ENCODE measurements at places on chromosomes 12 and 14.

DNA sequence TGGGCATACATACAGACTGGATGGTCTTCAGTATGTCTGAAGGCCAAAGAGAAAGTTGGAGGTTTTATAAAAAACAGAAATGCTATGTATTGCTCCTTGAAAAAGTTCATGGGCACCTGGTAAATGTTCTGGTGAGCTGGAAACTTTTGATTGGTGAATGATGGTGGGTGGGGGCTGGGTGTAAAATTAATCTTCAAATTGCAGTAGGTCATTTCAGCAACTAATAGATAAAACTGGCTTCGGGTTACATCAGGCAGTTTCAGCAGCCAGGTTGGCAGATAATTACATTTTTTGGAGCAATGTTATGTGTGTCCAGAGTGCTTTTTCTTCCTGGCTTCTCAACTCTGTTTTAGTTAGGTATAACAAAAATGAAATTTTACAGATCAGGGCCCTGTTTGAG lies 35.3 kb downstream of the SDR9C7 start:
- DNase-seq, result no peak

GRCh38 chr14:84988357-84988756 lies 541.6 kb upstream of the FLRT2 start:
- DNase-seq, result no peak

GRCh38 chr12:104858611-104859543 lies 99.2 kb downstream of the SLC41A2 start:
- no peak for DNase-seq

- no peak for DNase-seq
Observed at GRCh38 chr12:84502180-84502860, 410.3 kb downstream of the SLC6A15 start.

DNA sequence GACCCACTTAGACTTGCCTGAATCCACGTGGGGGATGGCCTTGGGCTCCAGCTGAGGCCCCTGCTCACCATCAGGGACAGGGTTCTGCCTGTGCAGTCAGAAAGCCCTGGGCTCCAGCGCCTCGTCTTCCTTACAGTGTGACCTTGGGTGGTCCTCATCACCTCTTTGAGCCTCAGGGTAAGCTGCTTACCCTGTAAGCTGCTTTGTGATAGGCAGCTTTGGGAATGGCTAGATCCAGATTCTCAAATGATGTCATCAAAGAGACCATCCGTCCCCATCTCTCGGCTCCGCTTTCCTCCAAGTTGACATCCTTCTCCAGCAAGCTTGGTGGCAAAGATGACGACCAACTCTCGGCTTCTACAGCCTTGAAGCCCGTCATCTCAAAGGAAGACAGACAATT lies 127.0 kb downstream of the ADCK1 start:
- no peak for DNase-seq

DNA sequence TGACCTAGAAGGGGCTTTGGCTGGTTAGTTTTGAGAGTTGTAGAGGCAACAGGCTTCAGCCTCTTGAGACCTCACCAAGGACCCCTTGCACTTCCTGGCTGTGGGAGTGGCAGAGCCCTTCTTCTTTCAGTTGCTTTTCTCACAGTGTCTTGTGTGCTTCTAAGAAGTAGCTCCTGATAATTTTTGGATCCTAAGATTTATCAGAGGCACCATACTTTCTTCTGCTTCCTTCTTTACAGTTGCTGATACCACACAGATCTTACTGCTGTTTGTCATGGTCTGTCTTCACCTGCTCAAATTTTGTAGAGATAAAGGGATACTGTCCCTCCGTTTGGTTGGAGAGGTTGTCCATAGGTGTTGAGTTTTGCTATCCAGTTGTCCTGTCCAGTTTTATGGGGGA lies 33.8 kb downstream of the VRK1 start:
- no peak for DNase-seq

DNA sequence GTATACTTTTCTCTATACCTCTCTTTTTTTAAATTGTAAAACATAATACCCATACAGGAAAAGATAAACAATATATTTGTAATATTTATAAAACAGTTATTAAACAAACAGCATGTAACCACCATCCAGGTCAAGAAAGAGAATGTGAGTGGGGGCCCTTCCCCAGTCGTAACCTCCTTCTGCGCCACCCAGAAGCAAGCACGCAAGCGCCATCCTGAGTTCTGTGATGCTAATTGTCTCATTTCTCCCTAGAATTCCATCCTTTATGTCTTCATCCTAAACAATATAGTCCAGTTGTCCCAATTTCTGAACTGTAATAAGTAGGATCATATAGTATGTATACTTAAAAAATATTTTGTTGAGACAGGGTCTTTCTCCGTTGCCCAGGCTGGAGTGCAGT lies 129.5 kb downstream of the EXOC5 start:
- DNase-seq, result no peak

GRCh38 chr12:122928404-122929147 lies 32.7 kb upstream of the VPS37B start:
- DNase-seq, result no peak

GRCh38 chr12:131129839-131130238 lies 176.1 kb downstream of the ADGRD1 start:
- no peak for DNase-seq

- DNase-seq, result no peak
Observed at GRCh38 chr14:100547633-100548294, 39.5 kb downstream of the BEGAIN start.

- DNase-seq, result no peak
Observed at GRCh38 chr12:77213319-77213718, 147.9 kb upstream of the E2F7 start.

DNA sequence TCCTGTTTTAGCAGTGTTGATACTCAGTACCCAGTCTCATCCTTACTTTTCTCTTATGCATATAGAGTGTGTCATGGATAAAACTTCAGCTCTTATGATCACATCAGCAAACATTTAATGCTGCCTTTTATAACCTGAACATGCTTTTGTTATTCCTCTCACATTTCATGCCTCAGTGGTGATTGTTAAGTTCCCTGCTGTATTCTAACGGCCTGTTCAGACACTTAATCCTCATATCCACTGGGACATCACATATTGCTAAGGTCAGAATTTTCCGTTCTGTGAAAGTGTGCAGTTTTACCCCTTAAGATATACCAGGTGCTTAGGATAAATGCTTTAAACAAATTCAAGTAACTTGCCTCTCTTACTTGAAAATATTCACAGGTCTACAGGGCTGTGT lies 268.7 kb upstream of the SEL1L start:
- DNase-seq, result no peak

- no peak for DNase-seq
Observed at GRCh38 chr14:57261604-57262003, 7.1 kb downstream of the EXOC5 start.

- no peak for DNase-seq
Observed at GRCh38 chr12:95002754-95003153, 743 bp downstream of the NDUFA12 start.

GRCh38 chr12:75509621-75510020 lies 1.8 kb downstream of the KRR1 start:
- DNase-seq, result no peak

Data from G401 (cell line).